ENCODE measurements at places on chromosomes 5 and 9.

DNA sequence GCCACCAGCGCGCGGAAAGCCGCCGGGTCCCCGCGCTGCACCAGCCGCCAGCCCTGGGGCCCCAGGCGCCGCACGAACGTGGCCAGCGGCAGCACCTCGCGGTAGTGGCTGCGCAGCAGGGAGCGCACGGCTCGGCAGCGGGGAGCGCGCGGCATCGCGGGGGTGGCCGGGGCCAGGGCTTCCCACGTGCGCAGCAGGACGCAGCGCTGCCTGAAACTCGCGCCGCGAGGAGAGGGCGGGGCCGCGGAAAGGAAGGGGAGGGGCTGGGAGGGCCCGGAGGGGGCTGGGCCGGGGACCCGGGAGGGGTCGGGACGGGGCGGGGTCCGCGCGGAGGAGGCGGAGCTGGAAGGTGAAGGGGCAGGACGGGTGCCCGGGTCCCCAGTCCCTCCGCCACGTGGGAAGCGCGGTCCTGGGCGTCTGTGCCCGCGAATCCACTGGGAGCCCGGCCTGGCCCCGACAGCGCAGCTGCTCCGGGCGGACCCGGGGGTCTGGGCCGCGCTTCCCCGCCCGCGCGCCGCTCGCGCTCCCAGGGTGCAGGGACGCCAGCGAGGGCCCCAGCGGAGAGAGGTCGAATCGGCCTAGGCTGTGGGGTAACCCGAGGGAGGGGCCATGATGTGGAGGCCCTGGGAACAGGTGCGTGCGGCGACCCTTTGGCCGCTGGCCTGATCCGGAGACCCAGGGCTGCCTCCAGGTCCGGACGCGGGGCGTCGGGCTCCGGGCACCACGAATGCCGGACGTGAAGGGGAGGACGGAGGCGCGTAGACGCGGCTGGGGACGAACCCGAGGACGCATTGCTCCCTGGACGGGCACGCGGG, at the start of gene TERT:
TSS of gene TERT (minus strand) at position 234 of the 815 bp plus-strand sequence. CDS start at position 155, 79 bp downstream.
- no peak for DNase-seq

- peak; percentile 14 for DNase-seq
These were observed 150.8 kb downstream of the MTRR start for GRCh38 chr5:8019719-8020218.

DNA sequence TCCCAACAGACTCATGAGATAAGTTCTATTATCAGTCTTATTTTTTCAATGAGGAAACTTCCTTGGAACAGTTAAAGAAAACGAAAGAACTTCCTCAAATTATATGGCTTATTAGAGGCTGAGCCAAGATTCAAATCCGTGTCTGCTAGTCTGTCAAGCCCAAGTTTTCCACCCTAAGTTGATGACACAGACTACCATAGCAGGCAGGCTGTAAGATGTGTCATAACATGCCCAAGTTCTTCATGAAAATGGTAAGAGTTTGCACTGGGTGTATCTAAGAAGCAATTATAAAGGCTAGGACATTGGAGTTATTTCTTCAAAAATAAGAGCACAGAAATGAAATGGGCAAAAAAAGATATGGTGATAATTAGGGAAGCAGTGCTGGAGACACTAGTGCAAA, 634.5 kb downstream of the BRINP1 start:
- DNase-seq: no peak

DNA sequence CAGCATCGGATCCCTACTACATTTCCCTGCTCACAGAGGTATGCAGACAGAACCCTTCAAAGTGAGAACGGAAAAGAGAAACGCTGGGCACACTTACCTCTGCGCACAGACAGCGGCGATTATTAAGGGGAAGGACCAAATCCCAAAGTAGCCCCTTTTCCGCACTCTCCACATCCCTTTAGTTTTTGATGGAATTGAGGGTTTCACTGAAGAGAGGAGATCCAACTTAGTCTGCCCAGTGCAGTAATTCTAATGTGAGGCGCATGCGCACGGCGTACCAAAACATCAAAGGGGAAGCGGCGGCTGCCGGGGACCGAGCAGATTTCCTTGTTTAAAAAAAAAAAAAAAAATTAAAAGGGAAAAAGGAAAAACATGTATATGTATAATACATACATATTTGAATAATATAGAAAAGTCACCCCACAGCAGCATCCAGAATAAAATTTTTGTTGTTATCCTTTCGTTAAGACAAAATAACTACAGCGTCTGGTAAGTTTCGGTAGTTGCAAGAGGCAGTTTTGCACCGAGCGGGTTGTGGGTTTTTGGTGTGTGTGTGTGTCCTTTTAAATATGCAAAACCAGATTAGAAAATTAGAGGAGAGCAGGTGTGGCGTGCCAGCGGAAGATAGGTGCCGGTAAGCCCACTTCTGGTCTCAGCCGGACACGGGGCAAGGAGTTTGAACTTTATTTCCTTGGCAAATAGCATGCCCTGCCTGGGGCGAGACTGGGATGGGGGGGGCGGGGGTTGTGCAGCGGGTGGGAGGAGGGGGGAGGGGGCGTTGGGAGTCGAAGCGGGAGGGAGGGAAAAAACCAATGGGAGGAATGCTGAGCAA, at the start of gene GABRB2:
TSS of gene GABRB2 (minus strand) at position 256 of the 832 bp plus-strand sequence. CDS start at position 174, 82 bp downstream.
- DNase-seq: peak; percentile 59

DNA sequence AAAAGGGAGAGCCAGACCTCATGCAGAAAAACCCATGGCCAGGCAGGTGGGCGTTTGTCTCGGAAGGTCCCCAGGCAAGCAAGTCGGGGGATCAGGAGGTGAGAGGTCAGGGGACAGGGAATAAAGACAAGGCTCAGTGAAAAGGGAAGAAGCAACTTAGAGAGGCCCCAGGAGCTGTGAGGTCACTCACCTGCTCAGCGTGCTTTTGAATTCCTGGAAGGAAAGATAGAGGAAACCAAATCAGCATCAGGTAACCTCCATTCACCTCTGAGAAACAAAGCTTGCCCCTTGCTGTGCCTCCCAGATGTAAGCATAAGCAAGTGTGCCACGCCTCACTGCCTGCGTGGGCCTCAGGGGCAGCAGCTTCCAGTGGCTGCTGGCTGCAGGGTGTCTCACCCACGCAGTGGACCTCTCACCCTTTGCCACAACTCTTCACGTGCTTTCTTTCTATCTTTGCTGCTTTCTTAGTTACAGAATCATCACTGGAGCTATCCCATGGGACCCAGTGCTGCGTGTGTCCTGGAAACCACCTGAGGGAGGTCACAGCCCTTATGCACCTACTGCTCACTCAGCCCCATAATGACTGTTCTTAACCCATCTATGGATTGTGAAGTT, 6.0 kb downstream of the TRIM7 start:
- DNase-seq: no peak

DNA sequence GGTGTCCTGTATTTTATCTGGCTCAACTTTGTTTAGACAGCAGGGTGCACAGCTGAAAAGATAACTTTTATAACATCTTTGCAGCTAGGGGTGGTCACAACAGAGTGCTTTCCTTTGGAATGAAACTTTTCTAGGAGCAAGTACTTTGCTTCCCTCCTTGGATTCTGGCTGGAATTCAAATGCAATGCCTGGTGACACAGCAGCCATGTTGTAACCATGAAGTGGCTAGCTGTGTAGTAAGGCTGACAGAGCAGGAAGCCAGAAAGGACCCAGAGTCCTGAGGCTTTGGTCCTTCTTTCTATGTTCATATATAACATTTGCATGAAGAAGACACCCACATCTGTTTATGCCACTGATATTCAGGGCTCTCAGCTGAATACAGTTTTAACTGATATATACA, 48.1 kb downstream of the TENT4A start:
- DNase-seq: no peak

DNA sequence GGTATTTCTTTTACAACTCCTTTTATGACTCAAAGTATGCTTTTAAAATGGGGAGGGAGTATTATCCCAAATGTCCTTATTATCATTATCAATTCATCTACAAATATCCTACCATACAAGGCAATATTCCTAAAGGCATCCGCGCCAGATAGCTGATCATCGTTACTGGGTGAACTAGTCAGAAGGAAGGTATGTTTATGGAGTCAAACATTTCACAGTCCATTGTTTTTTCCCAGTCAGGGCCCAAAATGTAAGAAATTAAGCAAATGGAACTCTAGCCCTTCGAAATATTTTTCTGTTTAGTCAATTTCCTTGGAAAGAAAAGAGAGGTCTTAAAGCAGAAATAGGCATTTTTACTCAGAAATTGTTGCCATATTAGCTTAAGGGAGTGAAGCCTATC, 188.5 kb upstream of the CCNG1 start:
- no peak for DNase-seq

GRCh38 chr9:87770616-87771315, 44.8 kb downstream of the CTSL start:
- no peak for DNase-seq

GRCh38 chr5:178688551-178688950, 41.9 kb downstream of the ZNF354A start:
- DNase-seq: no peak

DNA sequence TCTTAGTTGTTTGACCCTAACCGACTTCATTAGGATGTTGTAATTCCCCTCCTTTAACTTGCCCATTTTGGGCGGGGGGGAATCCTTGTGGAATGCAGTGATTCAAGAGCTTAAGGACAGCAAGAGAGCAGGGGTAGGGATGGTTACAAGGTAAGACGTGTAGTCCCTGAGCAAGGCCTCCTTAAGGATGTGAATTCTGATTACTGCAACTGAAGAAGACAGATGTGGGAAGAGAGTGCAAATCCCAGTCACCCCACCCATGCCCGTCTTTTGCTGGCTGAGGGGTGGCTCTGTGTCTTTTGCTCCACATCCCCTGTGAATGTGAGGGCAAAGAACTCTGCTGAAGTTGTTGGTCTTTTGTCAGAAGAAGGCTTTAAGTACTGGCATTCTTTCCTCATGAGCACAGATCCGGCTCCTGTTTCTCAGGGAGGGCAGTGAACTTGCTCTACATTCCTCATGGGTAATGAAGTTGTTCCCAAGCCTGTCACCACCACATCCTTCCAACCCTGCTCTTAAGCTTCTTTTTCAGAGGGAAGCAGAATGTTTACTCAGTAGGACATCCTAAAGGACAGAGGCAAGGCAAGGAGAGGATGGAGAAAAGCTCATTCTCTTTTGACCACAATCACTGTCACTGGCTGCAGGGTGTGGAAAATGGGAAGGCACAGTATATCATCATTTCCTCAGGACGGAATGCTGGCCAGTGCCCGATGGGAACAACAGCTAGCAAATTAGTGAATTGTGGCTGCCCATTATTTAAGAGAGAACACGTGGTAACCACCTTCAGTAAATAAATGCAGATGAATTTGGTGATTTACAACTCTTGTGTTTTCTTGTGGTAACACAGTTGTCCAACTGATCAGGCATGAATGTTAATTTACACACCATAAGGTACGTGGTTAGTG, 61.5 kb downstream of the RAI14 start:
- no peak for DNase-seq

All from suppressor macrophage treated with lipopolysaccharide for 4 hours (primary cell).